ENCODE measurements at places on chromosomes 1 and 21. TPM values are rescaled to one million over a fixed set of nuclear protein-coding genes. Genes with fewer than 3 reads are reported as not detected.
A peak's percentile ranks its signal among the peaks of the same experiment; 100 is the strongest.

GRCh38 chr1:9263984-9264872 is 28.5 kb upstream of the SPSB1 start:
- no peak for DNase-seq

GRCh38 chr1:38848071-38848470 is 11.5 kb downstream of the RRAGC start:
- no peak for DNase-seq

DNA sequence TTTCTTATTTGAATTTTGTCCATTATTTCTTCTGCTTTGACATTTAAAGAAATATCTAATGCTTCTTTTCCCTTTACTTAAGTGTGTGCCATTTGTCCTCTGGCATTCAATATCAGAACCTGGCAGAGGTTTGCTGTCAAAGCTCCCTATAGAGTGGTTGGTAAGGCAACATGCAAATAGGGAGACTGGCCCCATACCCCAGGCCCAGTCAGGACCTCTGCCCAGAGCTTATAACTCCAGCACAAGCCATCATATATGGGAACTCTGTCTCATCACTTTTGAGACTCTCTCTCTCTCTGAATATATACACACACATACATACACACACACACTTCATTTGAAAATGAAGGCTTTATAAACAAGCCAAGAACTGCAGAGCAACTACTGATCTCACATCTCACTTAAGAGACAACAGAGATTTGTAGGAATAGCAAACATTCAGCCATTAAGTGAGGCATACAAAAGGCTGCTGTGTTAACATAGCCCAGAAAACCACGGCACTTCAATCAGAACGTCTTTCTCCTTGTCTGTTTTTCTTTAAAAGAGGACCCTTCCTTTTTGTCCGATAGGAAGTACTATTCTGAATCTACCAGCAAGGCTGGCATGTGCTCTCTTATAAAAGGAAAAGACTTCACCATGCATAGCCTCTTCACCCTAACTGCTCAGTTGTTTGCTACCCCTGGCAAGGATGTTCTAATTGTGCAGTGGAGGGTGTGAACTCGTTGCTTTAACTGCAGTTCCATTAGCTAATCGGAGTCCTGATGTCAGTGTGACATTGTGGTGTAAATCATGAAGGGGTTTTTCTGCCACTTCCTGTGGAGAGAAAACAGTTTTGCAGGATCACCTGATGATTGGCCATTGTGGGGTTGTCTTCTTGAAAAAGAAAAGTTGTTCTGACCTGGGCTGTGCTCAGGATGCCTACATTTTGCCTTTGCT is 101.7 kb downstream of the NR5A2 start:
- no peak for DNase-seq

DNA sequence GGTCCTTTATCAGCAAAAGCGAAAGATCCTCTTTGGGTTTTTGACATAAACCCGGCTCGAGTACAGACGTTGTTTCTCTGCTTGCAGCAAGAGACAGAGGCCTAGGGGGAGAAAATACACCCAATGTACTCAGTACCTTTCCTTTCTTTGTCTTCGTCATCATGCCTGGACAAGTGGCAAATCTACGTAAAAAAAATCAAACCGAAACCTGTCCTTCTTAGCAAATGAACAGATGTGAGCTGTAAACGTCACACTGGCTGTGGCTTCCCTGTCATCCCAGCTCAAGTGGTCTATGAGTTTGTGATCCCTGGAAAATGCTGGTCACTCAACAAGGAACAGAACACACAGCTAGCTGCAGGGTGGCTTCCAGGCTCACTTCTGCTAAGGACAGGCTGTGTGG is 39.9 kb downstream of the STPG1 start:
- DNase-seq, result no peak

DNA sequence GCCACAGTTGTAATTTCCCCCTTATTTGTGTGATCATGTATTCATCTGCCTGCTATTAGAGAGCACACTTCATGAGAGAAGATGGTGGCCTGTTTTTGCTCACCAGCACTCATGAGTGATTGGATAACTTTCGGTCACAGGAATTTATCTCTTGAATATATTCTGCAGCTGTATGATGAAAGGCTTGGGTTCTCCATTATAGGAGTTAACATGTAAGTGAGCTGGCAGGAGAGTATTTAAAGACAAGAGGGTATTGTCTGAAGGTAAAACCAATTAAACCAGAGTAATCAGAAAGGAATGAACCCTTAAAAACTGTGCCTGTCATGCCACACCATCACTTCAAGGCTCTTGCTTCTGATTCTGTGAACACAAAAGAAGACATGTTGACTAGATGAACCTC is 574.9 kb upstream of the CAMK1G start:
- DNase-seq, result no peak

GRCh38 chr1:213698092-213698702 is 289.6 kb upstream of the PROX1 start:
- DNase-seq, result no peak

DNA sequence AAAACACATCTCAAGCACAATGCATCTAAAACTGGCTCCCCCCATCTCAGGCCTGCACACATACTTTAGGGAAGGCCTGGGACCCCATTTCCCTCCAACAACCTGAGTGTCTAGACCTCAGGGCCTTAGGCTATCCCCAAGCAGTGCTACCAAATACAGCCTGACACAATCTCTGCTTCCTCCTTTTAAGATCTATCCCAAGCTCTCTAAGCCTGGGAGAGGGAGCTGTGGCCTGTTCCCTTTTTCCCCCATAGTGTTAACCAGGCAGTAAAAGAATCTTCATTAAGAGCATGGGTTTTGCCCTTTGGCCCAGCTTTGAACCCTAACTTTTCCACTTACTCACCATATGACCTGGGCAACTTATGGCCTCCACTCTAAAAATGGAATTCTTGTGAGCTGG is 10.8 kb upstream of the COL8A2 start:
- DNase-seq, result no peak

GRCh38 chr1:193565971-193566577 is 379.7 kb upstream of the B3GALT2 start:
- DNase-seq, result no peak

DNA sequence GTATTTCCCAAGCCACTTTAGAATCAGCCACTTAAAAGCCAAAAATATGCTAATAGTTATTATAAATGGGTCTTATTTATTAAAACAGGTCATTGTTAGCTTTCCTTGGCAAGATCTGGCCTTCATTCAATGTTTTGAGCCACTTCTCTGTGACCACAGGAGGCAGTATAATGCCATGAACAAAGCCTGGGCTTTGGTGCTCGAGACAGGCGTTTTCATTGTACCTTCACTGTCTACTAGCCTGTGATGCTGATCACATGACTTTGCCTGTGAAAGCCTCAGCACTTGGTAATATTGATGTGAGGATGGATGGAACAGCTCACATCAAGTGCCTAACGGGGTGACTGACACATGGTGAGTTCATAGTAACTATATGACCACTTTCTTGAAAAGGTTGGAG is 217.0 kb downstream of the RWDD3 start:
- no peak for DNase-seq

DNA sequence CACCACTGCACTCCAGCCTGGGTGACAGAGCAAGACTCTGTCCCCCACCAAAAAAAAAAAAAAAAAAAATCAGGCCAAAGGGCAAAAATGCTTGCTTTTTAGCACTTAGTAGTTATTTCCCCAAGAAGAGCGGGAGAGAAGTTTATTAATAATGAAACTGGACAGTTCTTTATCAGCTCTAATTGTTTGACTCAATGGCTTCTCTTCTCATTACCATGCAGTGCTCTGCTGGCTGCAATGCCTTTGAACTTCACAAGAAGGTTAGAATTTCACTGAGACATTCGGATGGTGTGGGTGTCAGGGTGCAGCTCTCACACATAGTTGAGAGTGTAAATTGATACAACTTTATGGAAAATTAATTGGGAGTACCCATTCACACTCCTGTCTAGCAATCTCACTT is 63.7 kb downstream of the EDARADD start:
- no peak for DNase-seq

DNA sequence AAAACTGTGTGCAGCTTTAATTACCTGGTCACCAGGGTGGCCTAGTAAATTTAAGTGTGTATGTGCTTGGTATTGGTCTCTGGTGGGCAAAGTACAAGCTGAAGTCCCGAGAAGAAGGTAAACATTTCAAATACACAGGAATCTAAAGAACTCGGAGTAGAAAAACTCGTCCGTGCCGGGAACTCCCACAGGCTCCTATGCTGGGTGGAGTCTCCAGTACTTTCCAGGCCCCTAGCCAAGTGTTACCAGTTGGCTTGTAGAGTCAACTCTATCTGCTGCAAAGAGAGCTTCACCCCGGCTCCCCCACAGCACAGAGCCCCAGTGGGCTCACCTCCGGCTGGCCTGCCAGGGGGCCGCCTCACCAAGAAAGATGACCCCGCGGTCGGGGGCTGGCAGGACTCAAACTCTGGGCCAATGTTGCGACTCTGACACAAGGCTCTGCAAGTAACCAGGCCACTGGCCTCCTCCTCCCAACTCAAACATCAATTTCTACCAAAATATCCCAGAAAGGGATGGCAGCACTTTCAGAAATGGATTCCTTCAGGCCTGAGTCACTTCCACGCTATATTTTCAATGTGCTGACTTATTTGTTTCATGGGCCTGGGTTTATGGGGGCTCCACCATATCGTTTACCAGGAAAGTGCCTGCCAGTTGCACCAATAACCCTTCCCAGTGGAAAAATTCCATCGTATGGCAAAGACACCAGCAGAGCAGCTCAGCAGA is 73.9 kb downstream of the SLC66A1 start:
- peak; percentile 69 for DNase-seq

DNA sequence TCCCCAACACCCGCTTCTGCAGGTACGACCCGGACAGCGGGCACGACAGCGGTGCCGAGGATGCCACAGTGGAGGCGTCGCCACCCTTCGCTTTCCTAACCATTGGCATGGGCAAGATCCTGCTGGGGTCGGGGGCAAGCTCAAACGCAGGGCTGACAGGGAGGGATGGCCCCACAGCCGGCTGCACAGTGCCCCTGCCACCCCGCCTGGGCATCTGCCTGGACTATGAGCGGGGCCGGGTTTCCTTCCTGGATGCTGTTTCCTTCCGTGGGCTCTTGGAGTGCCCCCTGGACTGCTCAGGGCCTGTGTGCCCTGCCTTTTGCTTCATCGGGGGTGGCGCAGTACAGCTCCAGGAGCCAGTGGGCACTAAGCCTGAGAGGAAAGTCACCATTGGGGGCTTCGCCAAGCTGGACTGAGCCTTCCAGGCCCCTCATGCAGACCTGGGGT is 10.1 kb downstream of the TRIM46 start:
- DNase-seq, result no peak

- DNase-seq, result no peak
These were observed 131.5 kb upstream of the FGGY start for GRCh38 chr1:59165353-59165752.

Gene ACOT7
- 9.4 TPM for total RNA-seq

Gene RTCA
- 22.2 TPM for total RNA-seq

Gene TAS1R1
- total RNA-seq, result not detected

Gene HSD3B1
- not detected for total RNA-seq

Gene ICOSLG
- total RNA-seq, result 2.6 TPM

Measured in breast epithelium (tissue), 4 donors.